ENCODE measurements at places on chromosomes 11 and 22.

GRCh38 chr11:63907808-63908530, 9.0 kb downstream of the RCOR2 start:
- no peak for DNase-seq

- DNase-seq: no peak
These were observed 36.6 kb upstream of the COMT start for GRCh38 chr22:19904935-19905334.

DNA sequence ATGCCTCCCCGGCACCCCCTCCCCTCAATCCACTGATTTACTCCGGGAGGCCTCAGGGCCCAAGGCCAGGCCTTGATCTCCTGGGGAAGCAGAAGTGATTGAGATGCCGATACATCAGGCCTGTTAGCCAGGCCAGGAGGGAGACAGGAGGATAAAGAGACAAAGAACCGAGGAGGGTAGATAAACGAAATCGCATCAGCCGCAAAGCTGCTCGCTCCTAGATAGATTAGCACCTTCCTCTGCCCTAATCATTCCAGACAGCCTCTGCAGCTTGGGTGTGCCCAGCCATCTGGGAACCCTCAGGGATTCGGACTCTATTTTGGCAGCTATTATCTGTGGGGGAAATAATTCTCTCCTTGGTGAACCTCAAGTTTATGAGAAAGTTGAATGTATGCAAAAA, 121.2 kb downstream of the ABTB2 start:
- no peak for DNase-seq

DNA sequence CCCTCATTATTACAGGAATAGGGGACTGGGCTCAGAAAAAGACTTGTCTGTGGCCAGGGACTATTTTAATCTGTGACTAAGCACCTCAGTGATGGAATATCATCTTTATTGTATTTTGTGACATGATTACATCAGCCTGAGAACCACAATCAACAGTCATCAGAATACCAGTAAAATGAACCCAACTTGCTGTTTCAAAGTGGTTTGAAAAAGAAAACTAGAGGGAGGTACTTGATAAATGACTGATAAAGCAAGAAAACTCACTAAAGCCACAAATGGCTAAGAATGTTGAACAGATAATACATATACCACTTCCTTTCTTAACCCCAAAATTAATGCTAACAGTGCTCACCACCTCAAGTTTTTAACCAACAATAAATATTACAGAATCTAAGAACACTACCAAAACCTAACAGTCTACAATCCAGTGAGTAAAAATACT, 155.7 kb downstream of the ATG16L2 start:
- no peak for DNase-seq

- DNase-seq: no peak
These were observed 38.7 kb upstream of the C11orf87 start for GRCh38 chr11:109383306-109383705.

GRCh38 chr11:112200252-112200651, 24.9 kb downstream of the BCO2 start:
- DNase-seq: no peak

GRCh38 chr22:50739279-50739691, 1.3 kb downstream of the ACR start:
- no peak for DNase-seq

DNA sequence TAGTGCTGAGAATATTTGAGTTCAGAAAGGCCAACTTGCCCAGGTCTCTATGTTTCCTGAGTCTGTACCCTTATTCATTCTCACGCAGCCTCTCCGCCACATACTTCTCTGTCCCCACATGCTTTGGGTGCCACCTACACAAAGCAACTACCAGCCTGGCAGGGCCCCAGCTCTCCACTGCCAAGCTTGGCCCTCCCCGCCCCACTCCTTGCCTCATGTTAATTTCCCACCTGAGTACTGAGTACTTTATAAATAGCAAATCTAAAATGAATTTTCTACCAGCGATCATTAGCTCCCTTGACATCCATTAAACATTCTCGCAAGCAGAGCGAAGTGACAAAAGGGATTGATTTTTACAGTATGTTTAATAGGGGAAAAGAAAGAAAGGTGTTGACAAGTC, 20.8 kb downstream of the NTM start:
- no peak for DNase-seq

DNA sequence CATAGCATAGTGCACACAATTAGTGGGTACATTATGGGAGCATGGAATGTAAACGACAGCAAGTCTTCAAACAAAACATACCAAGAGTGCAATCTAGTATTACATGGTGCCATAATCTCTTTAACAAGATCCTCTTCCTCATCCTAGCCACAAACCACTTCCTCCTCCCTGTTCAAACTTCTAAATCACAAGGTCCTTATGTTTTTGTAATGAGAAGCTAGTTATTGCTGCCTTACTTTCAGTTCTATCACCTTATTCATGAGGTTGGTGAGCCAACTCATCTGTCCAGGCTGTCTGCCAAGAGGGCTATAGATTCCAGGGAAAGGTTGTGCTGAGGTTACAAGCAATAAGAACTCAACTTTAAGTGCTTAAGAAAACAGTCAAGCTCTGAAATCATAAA, 195.4 kb upstream of the ARHGAP20 start:
- DNase-seq: no peak

DNA sequence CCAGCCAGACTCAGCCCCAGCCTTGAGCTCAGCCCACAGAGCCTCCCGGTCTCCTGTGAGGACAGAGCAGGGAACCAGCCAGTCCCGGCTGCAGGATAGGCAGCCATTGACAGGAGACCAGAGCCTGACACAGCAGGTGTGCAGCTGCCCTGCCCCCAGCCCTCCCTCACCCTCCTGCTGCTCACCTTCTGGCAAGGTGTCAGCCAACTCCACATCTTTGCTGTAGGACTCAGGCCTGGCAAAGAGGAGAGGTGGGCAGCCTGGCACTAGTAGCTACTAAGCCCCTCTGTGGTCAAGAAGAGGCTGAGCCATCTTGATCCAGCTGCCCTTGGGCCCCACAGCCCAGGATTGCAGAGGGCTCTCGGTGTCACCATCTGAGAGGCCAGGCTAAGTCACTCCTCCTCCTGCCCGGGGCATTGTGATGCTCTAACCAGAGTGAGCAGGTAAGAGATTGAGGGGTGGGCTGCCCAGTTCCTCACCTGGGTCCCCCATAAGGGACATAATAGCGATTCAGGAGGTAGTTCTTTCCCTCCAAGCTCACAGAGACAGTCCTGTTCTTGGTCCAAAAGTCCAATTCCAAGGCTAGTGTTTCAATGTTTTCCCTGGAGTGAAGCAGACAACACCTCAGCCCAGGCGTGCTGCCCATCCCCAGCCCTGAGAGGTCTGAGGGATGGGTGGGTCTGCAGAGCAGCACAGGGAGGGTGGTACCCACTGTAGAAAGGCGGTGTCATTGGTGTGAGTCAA, 18.6 kb downstream of the TREH start:
- DNase-seq: no peak

GRCh38 chr11:12134236-12134585, 23.8 kb downstream of the MICAL2 start:
- no peak for DNase-seq

DNA sequence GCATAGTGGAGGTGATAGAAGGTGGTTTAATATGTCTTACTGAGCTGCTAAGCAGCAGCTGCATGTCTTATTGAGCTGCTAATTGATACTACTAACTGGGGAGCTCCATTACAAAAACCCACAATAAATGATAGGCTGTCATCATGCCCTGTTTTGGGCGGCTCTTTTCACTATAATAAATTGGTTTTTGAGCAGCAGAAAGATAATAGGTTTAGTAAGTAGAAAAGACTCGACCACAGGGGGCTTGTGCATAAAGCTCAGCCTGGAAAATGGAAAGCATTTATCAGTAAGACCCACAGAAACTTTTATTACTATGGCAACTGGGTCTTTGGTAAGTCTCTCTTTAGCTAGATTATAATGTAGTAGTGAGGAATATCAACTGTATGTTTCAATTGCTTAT, 117.6 kb downstream of the LDLRAD3 start:
- DNase-seq: no peak

DNA sequence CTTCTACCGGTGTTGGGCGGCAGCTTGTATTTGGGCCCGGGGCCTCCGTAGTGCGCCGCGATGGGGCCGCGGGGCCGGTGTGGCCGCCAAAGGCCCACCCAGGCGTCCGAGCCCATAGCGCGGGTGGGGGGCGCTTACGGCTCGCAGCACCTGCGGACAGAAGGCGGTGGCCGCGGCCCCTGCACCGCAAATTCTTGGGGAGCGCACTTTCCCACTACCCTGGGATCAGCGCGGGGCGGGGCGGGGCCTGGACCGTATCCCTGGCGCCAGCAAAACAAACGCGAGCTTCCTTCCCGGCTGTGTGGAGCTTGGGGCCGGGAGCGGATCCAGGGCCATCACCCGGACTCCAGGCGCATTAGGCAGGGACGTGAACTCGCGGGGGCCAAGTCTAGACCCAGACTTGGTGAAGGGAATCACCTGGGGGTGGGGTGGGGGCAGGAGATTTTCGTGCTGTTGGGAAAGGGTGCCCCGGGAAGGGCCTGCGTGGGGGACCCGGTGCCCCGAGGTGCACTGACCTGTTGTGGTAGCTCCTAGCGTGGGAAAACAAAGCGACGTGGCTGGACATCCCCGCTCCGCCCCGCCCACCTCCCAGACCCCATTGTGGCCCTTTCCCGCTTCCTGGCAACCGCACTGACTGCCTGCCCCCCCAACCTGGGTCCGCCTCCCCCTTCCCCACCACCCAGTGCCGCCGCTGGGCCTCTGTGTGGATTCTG, 2.3 kb upstream of the TYMP start:
- DNase-seq: no peak

- peak; percentile 7 for DNase-seq
These were observed 5.5 kb downstream of the LRRC74B start for GRCh38 chr22:21051145-21051830.

DNA sequence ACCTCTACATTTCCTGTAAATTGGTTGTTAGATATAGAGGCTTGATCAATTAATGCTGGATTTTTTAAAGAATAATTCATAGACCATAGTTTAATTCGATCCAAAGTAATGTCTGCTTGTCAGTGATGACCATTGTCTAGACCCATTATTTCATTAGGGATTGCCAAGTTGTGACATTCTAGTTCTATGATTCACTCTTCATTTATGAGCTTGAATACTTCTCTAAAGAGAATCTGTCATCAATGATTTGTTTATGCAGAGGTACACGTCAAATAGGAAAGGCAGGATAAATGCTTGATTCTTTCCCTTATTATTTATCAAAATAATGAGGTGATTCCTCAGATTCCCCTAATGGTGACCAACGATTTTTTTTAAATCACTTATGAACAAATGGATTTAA, 24.0 kb upstream of the ROBO3 start:
- no peak for DNase-seq

DNA sequence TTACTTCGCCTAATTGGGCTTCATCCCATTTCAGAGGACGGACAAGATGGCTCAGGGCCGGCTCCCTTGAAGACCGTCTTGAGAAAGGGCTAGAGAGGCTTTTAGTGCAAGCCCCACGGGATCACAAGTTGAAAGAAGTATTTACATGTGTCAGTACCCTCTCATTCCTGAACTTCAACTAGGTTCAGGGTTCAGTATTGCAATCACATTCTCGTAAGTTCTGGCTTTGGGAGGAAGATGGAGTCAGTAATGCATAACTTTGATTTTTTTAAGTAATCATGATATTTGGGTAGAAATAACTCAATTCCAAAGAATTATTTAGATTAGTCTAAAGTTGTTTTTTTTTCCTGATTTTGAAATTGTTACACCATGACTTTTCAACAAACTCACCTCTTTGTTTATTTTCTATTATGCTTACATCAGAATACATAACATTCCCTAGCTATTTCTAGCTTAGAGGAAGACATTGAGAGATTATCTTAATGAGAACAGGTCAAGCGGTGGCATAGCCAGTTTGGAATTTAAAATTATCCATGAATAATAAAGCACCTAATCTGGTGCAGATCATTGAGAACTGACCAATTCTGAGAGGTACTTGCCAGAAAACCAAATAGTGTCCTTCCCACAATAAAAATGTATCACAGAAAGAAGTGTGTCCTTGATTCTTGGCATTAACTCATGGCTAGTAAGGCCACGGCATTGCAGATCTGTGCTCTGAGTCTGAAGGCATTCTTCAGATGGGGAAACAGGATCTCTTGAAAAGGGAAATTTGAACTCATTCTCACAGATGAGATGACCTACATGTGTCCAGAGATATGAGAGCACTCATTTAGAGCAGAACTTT, 92.1 kb upstream of the BLID start:
- no peak for DNase-seq

DNA sequence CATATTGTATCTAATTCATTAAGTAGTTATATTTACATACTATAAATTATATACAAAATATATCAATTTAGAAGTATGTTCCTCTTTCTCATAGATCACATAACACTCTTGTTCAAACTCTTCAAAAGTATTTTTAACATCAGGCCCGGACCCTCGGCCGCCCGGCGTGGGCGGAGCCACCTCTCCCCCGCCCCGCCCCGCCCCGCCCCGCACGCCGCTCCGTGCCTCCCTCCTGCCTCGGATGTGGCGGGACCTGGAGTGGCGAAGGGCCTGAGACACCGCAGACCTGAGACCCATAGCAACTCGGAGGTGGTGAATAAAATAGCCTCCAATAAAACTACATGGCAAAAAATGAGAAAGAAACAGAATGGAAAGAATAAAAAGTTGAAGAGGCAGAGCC, 105.9 kb upstream of the BDNF start:
- no peak for DNase-seq

- no peak for DNase-seq
These were observed 82.9 kb downstream of the MAML2 start for GRCh38 chr11:96260067-96260511.

- peak; percentile 42 for DNase-seq
These were observed 77.6 kb downstream of the MED15 start for GRCh38 chr22:20584872-20585638.

DNA sequence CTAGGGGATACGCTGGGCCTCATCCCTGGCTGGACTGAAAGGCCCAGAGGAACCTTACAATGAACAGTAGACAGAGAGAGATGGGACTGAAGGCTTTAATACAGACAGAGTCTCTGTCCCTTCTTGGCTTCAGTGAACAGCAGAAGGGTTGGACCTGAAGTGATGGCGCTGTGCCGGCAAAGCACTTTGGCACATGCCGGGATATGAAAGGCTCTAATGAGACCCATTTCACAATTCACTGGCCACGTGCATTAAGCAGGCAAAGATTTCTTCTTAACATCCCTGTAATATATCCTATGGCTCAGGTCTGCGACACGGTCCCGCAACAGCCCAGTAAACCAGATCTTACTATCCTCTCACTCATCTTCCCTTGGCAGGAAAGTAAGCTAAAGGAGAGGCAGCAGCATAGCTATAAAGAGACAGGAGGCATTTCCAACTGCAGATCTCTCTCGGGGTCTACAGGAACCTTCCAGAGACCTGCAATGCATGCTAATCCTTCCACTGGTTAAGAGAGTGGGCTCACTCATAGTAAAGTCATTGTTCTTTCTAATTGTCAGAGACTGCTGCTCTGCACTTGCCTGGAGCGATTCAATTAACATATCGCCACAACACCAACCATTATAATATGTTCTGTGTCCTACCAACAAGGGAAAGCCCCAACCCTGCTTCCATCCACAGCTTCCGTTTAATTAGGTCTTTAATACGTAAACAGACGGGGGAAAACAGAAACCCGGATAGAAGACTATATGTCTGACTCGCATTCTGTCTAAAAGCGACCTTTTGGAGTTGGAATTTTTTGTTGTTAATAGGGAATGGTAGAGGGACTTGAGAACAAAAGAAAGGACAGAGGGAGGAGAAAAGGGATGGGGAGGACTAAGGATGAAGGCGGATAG, 1179.0 kb downstream of the LRRC4C start:
- peak; percentile 90 for DNase-seq
